ENCODE measurements at places on chromosomes 4 and X.

DNA sequence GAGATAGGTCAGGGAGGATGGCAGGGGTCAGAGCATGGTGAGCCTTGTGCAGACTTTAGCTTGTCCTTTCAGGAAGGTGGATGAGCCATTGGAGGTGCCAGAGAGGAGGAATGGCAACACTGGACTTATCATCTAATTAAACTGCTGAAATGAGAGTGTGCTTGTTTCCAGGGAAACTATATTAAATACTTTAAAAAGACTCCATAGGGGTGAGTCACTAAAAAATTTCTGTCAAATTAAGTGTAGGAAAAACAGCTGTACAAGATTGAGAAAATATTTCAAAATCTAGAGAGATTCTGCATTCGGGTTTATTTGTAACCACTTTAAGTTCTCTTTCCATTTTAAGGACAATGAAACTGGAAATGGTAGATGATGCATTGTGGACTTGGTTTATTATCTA, 11.4 kb downstream of the FRAS1 start:
- no peak for DNase-seq

- DNase-seq = no peak
Observed at GRCh38 chrX:2960861-2961515, 31.8 kb upstream of the ARSD start.

DNA sequence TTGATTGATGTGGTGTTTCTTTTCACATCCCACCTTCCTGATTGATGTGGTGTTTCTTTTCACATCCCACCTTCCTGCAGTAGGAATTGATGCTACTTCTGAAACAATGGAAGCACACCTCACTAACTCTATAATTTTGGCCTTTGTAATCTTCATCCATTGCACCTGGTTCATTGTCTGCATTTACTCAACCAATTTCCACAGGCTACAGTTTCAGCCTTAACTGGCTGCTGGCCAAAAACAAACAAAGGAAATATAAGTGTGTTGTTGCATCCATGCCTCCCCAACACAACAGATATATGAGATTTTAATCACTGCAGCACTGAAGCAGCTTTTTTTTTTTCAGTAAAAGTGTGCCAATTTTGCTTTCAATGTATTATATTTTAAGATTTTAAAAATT, 867.6 kb upstream of the PCDH7 start:
- DNase-seq = no peak

DNA sequence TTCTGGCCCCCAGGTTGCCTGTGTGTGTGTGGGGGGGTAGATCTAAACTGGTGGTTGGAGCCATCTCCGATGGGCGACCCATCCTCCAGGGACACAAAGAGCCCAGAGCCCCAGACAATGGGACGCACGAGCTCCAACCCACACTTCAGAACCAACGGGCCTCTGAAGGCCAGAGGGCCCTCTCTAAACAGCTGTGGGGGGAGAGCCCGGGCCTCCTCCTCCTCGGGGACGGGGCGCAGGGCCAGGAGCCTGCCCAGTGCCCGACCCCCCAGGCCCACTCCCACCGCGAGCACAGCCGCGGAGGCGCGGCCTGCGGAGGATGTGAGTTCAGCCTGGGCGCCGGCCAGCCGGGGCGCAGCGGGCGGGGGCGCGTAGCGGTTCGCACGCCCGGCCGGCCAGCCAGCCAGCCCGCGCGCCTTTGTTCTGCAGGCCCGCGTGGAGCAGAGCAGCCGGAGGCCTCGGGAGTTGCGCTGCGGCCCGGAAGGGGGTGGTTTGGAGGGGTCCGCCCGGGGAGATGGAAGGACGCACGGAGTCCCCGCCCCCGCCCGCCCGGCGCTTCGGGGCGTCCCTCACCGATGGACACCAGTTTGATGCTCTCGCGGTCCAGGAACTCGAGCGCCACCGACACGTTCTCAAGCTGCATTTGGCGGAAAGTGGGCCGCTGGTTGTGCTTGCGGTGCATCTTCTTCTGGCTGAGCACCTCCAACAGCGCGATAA, 4.0 kb downstream of the FLNA start:
- no peak for DNase-seq

DNA sequence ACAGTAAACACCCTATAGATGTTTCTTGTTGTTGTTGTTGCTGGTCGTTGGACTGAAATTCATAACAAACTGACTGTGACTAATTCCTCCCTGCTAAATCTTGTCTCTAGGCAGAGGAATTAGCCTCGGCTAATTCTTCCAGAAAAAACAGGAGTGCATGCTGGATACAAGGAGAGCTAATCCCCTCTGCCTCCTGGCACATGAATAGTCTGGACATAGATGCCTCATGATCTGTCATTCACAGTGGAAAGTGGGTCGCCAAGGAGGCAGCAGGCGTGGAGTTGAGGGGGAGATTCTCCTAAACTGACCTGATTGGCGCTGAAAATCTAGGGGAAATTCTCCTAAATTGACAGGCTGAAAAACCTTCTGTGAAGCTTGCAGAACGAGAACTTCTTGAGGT, 220.1 kb downstream of the DCTD start:
- DNase-seq = no peak

DNA sequence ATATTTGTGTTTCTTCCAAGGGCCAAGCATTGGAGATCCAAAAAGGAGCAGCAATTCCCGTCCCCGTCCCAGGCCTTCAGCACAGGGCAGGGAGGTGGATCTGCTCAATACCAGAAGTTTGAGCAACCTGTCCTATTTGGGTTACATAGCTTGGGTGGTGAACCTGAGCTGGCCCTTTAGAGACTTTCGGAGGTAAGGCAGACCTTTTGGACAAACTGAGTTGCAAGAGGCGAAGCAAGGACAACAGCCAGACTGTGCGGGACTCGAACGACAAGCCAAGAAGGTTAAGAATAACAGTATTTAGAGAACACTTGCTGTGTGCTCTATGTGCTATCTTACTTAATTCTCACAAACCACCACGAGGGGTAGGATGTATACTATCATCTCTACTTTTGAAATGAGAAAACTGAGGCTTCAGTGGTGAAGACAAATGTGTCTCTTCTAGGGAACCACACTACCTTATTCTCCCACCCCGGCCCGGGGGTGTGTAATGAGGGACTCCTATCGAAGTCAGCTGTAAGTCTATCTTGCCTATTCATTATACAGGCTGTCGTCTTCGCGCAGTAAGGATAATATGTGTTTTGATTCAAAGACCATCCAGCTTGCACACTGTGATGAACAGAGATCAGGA, 1.3 kb downstream of the NOP14 start:
- DNase-seq = peak; percentile 42

DNA sequence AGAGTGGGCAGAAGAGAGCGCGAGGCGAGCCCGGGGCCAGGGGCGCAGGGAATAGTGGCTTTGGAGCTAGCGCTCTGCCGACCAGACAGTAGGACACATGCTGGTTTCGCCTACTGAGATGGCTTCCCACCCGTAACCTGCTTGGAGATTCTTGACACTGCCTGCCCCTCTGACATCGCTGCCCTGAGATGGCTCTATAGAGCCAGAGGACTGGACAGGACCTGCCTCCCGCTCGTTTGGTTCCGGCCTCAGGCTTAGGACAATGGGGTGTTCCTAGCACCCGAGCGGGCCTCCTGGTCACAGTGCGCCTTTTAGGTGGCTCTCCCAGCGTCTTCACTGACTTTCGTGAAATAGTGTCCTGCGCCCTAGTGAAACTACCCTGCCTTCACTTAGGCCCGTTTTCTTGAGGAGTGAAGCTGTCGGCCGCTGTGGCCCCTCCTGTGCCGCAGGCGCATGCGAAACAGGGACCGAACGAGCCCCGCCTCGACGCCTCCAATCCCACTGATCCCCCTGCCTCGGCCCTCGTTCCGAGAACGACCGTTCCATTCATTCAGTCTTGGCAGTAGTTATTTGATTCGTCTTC, 608 bp downstream of the TAF1 start:
- peak; percentile 1 for DNase-seq

GRCh38 chrX:145817331-145818185, at the start of gene SLITRK2:
TSS of gene SLITRK2 (plus strand) at chrX:145817829. CDS start at chrX:145822426, 4,597 bp downstream.
- no peak for DNase-seq

- DNase-seq = no peak
Observed at GRCh38 chr4:130288576-130288975, 1192.6 kb downstream of the C4orf33 start.

GRCh38 chr4:55398966-55399365, 3.2 kb downstream of the TMEM165 start:
- no peak for DNase-seq

GRCh38 chr4:155411546-155411945, 34.8 kb upstream of the MAP9 start:
- DNase-seq = no peak

- DNase-seq = no peak
Observed at GRCh38 chr4:6769233-6769988, 13.1 kb upstream of the KIAA0232 start.

DNA sequence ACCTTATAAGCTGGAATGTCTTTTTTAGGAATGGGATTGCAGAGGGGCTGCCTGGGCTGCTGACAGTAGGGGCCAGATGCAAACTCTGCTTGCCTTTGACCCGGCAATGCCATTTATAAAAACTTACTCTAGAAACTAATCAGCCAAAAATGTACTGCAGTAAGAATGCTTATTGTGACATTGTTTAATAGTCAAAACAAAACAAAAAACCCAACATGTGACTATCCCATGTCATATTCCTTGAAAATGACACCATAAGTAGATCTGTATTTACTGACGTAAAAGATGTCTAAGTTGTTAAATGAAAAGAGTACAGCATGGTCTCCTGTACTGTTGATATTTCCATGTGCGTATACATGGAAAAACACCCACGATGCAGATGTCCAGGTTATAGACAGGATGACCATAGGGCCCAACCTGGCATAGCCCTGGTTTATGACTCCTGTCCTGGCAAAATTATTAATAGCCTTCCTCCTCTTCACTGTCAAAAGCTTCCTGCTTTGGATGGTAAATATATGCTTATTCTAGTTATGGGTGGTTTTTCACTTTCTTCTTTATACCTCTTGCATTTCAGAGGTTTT, 138.9 kb downstream of the PTTG2 start:
- no peak for DNase-seq

DNA sequence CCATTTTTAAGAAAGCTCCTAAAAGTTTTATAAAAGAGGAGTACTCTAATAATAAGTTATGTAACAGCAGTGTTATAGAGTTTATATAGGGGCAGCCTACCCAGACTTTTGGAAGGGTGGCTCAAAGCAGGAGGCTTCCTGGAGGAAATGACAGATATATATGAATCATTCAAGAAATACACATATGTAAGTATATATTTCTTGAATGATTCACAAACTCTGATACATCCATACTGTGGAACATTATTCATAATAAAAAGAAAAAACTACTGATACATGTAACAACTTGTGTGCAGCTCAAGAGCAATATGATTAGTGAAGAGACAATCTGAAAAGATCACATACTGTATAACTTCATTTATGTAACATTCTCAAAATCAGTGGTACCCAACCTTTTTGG, 166.2 kb downstream of the WDFY3 start:
- no peak for DNase-seq

DNA sequence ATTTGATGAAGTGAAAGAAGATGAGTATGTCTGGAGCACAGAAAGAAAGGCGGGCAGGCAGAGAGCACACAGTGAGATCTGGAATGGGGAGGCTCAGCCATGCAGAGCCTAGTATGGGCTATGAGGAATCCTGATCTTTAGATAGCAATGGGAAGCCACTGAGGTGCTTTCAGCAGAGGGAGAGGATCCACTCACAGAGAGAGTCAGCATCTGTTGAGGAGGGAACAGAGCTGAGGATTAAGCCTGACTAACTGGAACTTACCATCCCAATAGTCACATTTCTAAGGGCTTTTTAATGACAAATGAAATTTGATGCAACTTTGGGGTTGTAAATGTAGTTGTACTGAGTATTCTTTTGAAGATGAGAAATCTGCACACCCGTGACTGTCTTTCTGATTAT, 20.6 kb upstream of the FGFBP2 start:
- DNase-seq = no peak

DNA sequence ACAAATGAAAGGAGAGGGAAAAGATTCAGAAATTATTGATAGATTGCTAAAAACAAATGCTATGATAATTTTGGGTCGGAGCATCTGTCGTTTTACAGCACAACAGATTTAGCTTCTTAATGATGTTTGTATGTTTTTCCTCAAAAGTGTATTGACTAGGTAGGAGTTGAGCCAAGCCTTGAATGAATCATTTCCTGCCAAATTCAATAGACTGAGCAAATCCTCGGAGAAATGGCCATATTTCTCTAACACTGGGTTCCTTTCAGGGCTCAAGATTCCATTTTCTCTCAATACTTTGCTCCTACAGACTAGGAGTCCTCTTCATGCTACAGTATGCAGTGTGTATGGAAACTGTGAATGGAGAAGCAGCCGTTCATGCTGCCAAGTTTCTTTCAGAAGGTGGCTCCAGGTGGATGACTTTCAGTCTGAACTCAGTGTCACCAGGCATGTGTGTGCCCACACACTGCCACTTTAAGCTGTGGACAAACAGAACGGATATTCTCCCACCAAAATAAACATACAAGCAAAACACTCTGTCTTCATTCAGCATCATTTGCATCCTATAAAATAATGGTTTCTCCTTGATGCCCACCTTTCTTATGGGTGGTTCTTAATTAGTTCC, 146.0 kb downstream of the TBL1X start:
- DNase-seq = no peak

- DNase-seq = no peak
Observed at GRCh38 chr4:185219551-185220344, 10.3 kb downstream of the SNX25 start.

DNA sequence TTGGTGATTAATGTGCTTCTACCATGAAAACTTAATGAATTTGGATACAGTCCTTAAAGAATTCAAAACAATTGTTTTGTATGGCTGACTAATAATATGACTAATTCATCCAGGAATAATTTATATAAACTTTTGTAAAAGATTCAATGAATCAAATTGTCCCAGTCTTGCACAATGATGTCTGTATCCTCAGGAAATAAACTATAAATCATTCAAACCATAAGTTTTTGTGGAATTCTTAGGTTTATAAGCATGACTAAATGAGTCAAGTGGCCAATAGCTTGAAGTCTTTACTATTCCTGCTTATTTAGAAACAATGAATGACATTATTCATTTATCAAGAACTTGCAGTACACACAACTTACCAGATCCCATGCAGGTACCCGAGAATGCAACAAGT, 935.0 kb upstream of the INTU start:
- no peak for DNase-seq

GRCh38 chrX:11787564-11787963, 29.5 kb downstream of the MSL3 start:
- DNase-seq = peak; percentile 74

DNA sequence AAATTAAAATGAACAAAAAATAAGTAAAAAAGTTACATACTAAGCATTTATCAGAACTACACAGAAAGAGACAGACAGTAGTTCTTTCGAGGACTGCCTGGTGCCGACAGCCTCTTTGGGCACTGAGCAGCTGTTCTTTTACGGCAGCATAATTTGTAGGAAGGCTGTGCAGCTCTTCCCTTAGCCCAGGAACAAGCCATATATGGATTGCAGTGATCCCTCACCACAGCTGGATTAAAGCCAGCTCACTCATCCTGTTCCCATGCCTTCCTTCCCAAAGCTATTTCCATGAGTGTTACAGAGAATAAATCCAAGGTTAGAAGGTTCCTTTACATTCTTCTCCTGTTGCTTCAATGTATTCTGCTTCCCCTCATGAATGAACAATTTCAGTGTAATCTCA, 71.7 kb downstream of the DDX60L start:
- no peak for DNase-seq

GRCh38 chr4:89039730-89040338, 17.2 kb downstream of the FAM13A start:
- no peak for DNase-seq

- no peak for DNase-seq
Observed at GRCh38 chr4:113673450-113673849, 88.1 kb downstream of the CAMK2D start.

- no peak for DNase-seq
Observed at GRCh38 chr4:144189121-144189520, 48.6 kb upstream of the GYPA start.

- DNase-seq = no peak
Observed at GRCh38 chr4:122876456-122876855, 45.9 kb downstream of the NUDT6 start.

All from SK-N-DZ (cell line).